ENCODE measurements at places on chromosomes 12 and 14.

- no peak for DNase-seq
These were observed 106.2 kb downstream of the SMOC1 start for GRCh38 chr14:69985463-69985862.

DNA sequence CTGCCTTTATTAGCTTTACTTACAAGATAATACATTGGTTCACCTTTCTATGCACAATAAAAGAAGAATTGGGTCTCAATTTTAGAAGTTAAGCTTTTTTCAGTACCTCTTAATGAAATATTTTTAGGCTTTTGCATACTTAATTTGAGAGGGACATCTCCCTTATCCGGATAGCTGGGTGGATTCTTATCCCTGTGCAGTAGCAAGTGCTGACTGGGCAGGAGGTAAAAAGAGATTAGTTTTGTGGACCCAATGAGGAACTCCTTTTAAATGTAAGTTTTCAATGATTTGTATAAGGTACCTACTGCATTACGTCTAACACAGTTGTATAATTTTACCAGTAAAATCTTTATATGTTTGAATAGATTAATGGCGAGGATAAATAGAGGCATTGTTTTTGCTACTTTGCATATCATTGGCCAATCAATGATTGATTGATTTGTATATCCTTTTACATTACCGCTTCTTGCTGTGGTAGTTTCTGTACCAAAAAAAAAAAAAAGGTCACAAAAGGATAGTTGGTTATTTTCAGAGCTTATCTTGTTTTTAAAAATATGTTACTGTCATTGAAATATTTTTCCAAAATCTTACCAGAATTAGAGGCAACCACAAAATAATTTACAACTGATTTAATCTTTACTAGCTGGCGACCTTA, 2.2 kb downstream of the CPSF6 start:
- no peak for DNase-seq

GRCh38 chr12:116882742-116883141, 1.5 kb upstream of the HRK start:
- no peak for DNase-seq

DNA sequence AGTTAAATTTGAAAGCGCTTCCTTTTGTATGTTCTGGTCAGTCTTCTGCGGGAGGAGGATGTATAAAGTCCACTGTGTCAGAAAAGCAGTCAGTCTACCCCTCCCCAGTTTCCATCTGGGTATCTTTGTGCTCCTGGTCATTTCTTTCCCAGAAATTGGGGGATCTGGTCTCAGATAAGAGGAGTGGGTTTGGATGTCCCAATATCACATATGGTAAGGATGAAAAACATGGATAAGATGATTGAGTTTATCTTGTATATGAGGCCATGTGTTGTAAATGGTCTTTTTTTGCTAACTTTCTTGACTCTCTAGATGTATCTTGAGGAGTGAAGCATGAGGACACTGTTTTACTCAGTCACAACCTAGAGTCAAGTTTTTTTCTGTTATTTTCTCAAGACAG, 186.8 kb upstream of the HIF1A start:
- no peak for DNase-seq

DNA sequence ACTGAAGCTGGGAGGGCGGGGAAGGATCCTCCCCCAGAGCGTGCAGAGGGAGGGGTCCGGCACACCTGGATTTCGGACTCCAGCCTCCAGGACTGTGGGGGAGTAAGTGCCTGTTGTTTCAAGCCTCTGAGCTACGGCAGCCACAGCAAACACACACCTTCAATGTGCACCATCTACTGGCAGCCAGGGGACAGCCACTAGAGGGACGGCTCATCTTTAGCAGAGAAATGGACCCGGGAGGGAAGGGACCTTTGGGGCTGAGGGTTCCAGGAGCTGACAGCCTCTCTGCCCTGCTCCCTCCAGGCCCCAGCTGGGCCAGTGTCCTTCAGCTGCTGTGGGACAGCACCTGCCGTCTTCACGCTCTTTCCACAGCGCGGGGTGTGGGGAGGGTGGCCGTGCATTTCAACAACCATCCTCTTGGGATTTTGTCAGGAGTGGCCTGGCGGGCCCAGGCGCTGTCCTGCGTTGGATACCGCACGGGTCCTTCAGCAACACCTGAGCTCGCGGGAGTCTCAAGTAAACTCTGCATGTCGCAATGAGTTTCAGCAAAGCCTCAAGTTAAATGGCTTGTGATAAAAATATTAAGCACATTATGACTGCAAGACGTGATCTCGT, 209.2 kb upstream of the C14orf180 start:
- no peak for DNase-seq

GRCh38 chr12:26461776-26462175, 266.4 kb downstream of the SSPN start:
- no peak for DNase-seq

- no peak for DNase-seq
These were observed 150.9 kb upstream of the SLC16A7 start for GRCh38 chr12:59444932-59445331.

DNA sequence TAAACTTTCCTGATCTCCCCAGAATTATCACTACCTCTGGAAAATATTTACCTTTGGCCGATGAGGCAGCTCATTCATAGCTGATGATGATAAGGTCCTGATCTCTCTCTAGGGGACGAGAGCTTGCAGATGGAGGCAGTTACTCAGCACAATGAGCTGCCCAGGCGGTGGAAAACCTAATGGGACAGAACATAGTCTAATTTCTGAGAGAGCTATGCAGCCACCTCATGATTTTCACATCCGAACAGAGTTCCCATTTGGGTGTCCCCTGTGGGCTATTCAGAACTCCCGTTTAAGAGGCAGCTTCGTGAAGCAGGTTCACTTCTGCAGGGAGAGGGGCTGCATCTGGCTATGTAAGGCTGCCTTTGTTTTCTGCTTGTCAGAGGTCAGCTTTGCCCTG, 724.6 kb upstream of the TMEM132C start:
- DNase-seq = no peak

DNA sequence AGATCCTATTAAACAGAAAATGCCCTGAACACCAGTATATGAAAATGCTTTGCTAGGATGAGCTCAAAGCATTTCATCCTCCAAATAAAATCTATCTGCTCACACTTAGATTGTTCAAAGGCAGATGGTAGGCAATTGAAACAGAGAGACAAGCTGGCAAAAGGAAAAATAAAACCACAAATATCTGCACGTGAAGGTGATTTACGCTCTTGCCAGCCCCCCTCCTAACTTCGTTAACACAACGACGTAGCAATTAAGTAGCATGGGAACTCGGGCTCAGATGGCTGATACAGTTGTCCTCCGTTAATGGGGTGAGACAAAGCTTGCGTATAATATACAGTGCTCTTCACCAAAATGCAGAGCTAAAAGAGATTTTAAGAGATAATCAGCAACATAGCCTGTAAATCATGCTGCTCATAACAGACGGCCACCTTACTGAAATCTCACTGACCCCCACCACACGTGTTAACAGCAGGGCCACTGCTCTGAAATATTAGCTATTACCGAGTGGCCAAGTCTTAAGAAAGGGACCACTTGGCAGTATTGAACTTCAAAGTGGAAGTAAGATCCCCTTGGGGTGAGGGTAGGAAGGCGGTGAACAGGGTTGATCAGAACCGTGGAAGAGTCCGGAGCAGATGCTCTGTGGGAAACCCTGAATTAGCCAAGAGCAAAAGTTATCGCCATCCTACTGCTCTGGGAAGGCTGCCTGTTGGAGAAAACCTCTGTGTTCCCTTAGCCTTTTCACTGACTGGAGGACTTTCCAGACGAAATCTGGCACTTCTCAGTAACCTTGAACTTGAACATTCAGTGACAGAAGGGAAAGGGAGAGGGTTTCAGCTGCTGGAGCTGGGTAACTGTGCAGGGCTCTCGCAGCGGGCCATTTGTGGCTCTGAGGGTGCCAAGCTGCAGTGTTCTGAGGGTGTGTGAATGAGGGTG, 23.1 kb downstream of the ETV6 start:
- DNase-seq = no peak

- DNase-seq = no peak
These were observed 39.9 kb upstream of the BMAL2 start for GRCh38 chr12:27292718-27293117.

GRCh38 chr12:115988212-115988611, 289.3 kb downstream of the MED13L start:
- no peak for DNase-seq

DNA sequence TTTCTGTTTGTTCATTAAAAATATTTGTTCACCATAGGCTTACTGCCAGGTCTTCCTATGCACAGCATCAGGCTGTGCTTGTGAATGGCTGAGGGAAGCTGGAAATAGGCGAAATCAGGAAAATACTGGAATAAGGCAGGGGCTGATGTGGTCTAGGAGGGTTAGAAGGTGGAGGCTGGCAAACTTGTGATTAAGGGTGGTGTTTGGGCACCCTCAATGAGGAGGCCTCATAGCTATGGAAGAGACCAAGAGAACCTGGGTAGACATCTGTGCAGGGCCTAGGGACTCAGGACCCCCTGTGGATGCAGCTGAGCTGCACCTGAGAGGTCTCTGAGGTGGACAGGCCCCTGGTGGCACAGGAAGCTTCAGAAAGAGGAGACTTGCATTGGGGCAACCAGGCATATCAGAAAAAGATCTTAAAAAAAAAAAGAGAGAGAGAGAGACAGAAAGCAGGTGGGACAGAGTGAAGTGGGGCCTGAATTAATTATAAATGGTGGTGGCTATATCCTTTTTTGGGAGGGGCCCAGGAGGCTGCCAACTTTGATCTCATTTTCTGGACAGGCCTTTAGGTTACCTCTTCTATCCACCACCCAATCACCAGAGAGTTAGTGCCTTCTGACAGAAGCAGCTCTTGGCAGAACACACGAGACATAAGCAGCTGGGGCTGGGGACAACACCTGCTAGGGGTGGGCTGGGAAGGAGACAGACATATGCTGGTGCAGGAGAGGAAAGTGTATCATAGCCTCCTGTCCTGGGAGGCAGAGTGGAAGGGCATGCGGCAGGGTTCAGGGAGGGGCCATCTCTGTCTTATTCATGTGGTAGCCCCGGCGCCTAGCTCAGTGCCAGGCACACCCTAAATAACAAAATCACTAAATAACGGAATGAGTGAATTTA, 46.7 kb upstream of the ATP23 start:
- DNase-seq = no peak

- no peak for DNase-seq
These were observed 2.3 kb upstream of the PAWR start for GRCh38 chr12:79692860-79693577.

- no peak for DNase-seq
These were observed 41.4 kb upstream of the FGF6 start for GRCh38 chr12:4486980-4487379.

GRCh38 chr14:92368001-92368400, 45.0 kb downstream of the SLC24A4 start:
- DNase-seq = no peak

DNA sequence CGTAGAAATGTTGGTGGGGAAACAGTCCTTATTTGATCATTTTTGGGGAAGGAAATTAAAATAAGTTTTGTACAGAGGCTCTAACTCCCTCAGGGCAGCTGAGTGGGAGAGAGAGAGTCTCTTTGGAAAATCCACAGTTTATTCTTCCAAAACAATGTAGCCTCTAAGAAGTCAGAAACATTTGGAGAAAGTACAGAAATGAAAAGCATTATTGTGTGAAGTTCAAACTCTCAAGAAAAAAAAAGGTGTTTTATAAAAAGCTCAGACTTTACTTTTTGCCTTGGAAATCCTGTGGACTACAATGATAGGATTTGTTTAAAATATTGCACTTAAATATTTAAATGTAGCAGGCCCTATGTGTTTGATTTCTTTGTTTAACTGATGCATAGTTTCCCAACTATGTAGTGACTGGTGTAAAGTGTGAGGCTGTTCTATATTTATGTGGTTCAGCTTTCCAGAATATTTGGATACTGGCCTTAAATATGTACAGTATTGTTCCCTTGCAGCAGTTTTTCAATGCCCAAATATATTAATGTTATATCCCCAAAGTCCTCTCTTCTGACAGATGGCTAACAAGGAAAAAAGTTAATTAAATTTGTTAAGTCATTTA, 82.0 kb upstream of the OTOGL start:
- DNase-seq = no peak

- DNase-seq = no peak
These were observed 32.1 kb downstream of the DEPDC4 start for GRCh38 chr12:100234591-100235304.

GRCh38 chr14:68337279-68337678, 455.6 kb downstream of the ZFP36L1 start:
- DNase-seq = no peak

DNA sequence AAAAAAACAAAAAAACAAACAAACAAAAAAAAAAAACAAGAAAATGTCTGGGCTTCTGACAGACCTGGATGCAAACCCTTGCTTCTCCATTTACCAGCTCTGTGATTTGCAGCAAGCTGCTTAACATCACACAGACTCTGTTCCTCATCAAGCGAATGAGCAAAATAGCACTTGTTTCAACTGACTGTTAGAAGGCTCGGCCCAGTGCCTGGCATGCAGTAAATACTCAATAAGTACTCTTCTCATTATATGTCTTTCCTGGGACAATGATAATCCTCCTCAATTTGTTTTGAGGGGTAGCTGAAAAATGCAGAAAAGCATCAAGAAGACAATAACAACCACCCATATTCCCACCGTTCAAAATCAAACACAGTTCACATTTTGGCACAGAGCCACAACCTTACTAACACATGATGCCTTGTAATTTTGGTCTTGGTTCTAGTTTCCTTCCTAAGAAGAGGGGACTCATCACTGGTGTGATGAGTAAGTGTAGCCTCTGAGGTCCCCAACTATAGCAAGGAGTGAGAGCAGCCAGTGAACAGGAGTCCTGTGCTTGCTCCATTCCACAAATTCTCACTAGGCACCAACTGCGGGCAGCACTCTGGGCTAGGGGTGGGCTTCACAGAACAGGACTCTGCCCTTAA, 60.4 kb downstream of the TTC7B start:
- DNase-seq = no peak

DNA sequence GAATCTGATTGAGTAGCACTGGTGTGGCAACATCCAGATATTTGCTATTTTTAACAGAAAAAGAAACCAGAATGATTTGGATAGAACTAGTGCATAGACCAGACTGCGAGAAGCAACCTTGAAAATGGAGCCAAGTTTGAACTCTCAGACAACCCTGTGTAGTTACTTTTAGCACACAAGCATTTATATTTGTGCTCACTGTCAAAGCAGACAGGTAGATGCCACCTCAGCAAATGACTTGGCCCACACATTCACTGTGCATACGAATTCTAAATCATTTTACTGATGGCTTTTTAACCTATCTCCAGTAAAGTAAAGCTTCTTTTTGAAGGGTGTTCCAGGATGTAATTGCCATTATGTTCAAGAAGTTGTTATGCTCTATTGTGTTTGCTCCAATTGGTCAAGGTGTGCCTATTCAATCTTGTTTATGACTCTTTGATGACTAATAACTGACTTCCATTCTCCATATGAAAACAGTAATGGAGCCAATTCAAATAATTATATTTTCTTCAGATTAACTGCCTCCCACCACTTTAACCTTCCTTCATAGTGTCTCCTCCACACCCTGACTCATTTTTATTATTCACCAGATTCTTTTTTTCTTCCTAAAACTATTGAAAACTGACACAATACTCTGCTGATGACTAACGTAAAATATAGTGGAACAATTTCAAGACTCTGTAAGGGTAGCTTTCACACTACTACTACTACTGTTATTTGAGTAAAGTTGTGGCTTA, 138.5 kb downstream of the CCER1 start:
- DNase-seq = no peak
